ENCODE measurements at places on chromosomes 3 and 15.

DNA sequence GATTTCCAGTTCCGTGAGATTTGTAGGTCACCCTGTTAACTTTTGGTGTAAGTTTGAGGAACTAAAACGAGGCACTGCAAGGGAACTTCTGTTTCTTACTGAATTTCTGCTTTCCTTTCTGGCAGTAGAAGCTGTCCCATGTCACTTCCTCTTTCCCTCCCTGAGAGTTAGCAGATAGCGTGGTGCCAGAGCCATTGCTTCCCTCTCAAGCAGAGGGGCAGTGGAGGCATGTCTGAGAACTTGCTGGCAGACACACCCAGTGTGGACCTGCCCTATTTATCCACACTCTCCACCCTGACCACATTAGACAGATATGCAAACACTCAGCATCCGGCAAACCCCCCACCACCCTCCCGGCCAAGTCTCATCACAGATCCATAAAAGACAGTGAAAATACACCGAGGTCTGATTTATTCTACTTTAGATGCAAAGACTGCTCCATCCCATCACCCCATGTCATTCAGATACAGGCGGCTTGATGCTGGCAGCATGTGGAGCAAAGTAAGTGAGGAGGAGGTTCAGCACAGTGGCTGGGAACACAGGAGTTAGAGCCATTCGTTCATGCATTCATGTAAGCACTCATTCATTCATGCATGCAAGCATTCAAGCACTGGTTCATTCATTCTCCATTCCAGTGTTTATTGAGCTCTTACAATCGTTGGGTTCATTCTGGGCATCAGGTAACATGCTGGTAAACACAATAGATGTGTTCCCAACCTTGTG is 324.7 kb downstream of the SHQ1 start:
- H3K36me3 ChIP-seq = no peaks in the 10 kb centered on the region
- peak overlapping the region; percentile 75 for H3K4me3 ChIP-seq
- DNase-seq = peak; percentile 61
- no peaks in the 10 kb centered on the region for H3K27me3 ChIP-seq

DNA sequence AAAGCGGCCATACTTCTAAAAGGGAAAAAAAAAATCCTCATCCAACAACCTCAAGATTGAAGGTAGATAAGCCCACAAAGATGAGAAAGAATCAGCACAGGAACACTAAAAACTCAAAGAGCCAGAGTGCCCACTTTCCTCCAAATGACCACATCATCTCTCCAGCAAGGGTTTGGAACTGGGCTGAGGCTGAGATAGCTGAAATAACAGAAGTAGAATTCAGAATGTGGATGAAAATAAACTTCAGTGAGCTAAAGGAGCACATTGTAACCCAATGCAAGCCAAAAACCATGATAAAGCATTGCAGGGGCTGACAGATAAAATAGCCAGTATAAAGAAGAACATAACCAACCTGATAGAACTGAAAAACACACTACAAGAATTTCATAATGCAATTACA is 158.7 kb upstream of the UBE2E2 start:
- no peaks in the 10 kb centered on the region for H3K27me3 ChIP-seq
- H3K4me1 ChIP-seq = no peaks in the 10 kb centered on the region
- H3K27ac ChIP-seq = no peak overlapping the region
- H3K4me3 ChIP-seq = no peak overlapping the region

GRCh38 chr3:68315546-68315945 is 616.8 kb downstream of the TAFA4 start:
- no peak overlapping the region for H3K4me3 ChIP-seq
- no peaks in the 10 kb centered on the region for H3K4me1 ChIP-seq
- H3K36me3 ChIP-seq = no peaks in the 10 kb centered on the region
- no peaks in the 10 kb centered on the region for H3K27me3 ChIP-seq

DNA sequence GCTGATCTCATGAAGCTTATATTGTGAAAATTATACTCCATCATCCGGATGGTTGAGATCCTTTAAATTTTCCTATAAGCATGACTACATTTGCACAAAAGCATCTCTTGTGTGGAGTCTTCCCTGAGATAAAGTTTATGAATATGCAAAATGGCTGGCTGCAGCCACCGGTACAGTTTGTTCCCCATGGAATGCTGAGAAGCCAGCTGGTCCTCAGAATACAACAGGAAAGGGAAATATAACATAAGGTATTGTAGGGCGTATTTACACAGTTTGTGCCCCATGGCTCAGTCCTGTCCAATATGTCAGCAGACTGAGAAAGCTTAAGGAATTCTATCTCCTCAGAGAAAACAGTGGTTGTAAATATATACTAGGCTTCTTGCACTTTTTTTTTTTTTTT is 468.6 kb downstream of the CNTN6 start:
- no peaks in the 10 kb centered on the region for H3K4me1 ChIP-seq
- H3K4me3 ChIP-seq = no peak overlapping the region
- no peak overlapping the region for H3K27ac ChIP-seq
- no peaks in the 10 kb centered on the region for H3K27me3 ChIP-seq
- no peaks in the 10 kb centered on the region for H3K36me3 ChIP-seq

DNA sequence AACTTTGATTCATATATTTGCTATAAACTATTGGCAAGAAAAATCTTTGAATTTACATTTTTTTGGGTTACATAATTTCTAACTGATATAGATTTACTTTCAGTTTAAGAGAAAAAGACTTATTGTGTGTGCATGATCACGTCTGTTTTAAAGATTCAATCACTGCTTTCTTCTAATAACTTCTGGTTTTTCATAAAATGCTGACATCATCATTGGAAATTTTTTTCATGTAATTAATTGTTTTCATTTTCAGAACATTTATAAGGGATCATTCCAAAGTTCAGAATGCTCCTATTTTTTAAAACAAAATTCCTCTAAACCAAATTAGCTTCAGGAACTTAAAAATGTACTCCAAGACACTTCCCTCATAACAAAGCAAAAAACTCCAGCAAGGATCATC is 500.7 kb upstream of the GBE1 start:
- H3K4me1 ChIP-seq = no peaks in the 10 kb centered on the region
- no peak overlapping the region for H3K4me3 ChIP-seq

- no peak overlapping the region for H3K27ac ChIP-seq
- H3K36me3 ChIP-seq = peaks cover 22% of the 10 kb centered on the region
- H3K4me1 ChIP-seq = peaks cover 6% of the 10 kb centered on the region
- DNase-seq = no peak
- H3K4me3 ChIP-seq = no peak overlapping the region
Observed at GRCh38 chr15:57640930-57641682, 49.4 kb downstream of the MYZAP start.

DNA sequence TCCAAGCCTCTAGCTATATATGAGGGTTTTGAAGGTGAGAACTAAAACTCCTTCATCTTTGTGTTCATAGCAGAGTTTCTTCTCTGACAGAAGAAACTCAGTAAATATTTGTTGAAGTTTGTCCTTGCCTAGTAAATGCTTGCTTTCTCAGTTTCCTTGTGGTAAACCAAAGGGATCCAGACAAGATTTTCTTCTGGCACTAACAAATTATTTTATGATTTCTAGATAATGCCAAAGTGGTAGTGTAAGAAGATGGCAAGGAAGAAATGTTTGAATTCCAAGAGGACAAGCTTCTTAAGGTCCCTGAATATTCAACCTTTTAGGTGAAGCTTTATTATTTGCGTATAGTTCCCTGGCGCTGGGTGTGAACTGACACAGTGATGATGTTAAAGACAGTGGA is 14.4 kb downstream of the ARIH1 start:
- H3K4me3 ChIP-seq = no peak overlapping the region
- no peak for DNase-seq
- peaks cover 49% of the 10 kb centered on the region for H3K4me1 ChIP-seq
- H3K36me3 ChIP-seq = peaks cover 12% of the 10 kb centered on the region
- no peaks in the 10 kb centered on the region for H3K27me3 ChIP-seq
- no peak overlapping the region for H3K27ac ChIP-seq

GRCh38 chr15:47820747-47821319 is 103.5 kb downstream of the SEMA6D start:
- peaks cover 2% of the 10 kb centered on the region for H3K4me1 ChIP-seq
- no peak overlapping the region for H3K27ac ChIP-seq
- no peak overlapping the region for H3K4me3 ChIP-seq
- DNase-seq = no peak

DNA sequence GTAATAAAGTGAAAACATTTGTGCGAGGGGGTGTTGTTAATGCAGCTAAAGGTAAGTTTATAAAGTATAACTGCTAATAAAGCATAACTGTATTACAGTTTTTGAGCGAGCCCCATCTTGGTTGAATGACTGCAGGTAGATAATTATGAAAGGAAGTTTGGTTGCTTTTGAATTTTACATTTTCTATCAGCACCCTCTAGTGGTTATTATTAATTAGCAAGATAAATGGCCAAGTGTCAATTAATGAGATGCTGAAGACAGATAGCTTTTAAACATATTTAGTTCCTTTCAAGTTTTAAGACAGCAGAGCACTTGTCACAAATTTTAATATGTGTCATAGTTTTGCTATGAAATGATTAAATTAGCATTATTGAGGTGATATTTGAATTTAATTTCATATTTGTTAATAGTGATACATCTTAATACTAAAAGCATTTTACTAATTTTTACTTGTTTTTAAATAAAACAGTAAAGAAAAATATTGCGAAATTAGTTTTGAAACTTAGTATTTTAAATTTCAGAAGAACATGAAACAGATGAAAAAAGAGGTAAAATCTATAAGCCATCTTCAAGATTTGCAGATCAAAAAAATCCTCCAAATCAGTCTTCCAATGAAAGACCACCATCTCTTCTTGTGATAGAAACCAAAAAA is 15.1 kb downstream of the U2SURP start:
- H3K27me3 ChIP-seq = no peaks in the 10 kb centered on the region
- no peak for DNase-seq
- H3K27ac ChIP-seq = no peak overlapping the region
- H3K4me3 ChIP-seq = no peak overlapping the region
- peaks cover 34% of the 10 kb centered on the region for H3K36me3 ChIP-seq

- peaks cover 2% of the 10 kb centered on the region for H3K36me3 ChIP-seq
- H3K27ac ChIP-seq = peak overlapping the region; percentile 87
- DNase-seq = no peak
- peak overlapping the region; percentile 60 for H3K4me3 ChIP-seq
- H3K4me1 ChIP-seq = peaks cover 54% of the 10 kb centered on the region
Observed at GRCh38 chr15:63501256-63502089, 2.9 kb upstream of the USP3 start.

- peaks cover 5% of the 10 kb centered on the region for H3K4me1 ChIP-seq
- no peak overlapping the region for H3K4me3 ChIP-seq
- H3K27ac ChIP-seq = no peak overlapping the region
- no peaks in the 10 kb centered on the region for H3K36me3 ChIP-seq
- no peak for DNase-seq
Observed at GRCh38 chr3:151398895-151399294, 14.3 kb upstream of the P2RY12 start.

- peaks cover 11% of the 10 kb centered on the region for H3K27me3 ChIP-seq
- peaks cover 2% of the 10 kb centered on the region for H3K4me1 ChIP-seq
- no peak for DNase-seq
- H3K36me3 ChIP-seq = no peaks in the 10 kb centered on the region
- no peak overlapping the region for H3K4me3 ChIP-seq
Observed at GRCh38 chr3:138180375-138181029, 5.8 kb upstream of the DBR1 start.

DNA sequence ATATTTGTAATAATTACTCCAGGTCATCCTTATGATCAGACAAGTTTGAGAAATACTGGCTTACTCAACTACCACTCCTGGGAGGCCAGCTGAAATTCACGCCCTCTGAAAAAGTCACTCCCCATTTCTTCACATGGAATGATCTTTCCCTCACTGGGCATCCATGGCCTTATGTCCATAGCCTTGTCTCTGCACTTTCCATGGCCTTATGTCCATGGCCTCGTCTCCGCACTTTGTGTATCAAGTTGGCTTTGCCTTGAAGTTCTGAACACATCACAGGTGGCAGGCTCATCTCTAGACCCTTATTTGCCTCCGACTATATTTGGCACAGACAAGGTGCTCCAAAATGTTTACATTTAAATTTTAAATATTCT is 58.1 kb upstream of the HACD2 start:
- no peaks in the 10 kb centered on the region for H3K27me3 ChIP-seq
- DNase-seq = no peak
- peaks cover 3% of the 10 kb centered on the region for H3K4me1 ChIP-seq
- H3K4me3 ChIP-seq = no peak overlapping the region
- peaks cover 2% of the 10 kb centered on the region for H3K36me3 ChIP-seq

DNA sequence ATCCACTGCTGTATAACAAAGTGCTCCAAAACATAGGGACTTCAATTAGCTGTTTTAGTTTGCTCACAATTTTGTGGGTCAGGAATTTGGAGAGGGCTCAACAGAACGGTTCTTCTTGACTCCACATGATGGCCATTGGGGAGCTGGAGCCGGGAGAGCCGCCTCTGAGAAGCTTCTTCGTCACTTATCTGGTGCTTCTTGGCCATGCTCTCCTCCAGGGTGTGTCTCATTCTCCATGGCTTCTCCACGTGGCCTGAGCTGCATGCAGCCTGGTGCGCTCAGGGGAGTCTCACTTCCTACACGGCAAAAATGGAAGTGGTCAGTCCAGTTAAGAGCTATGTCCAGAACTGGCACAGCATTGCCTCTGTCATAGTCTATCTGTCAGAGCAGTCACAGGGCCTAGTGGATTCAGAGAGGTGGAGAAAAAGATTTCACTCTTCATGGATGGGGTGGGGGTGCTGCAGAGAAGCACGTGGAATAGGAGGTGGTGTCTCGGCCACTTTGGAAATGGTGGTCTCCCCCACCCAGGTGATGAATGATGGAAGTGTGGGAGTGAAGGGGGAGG is 26.3 kb upstream of the PRR23E start:
- H3K27ac ChIP-seq = no peak overlapping the region
- H3K4me1 ChIP-seq = no peaks in the 10 kb centered on the region
- no peak for DNase-seq
- peaks cover 13% of the 10 kb centered on the region for H3K27me3 ChIP-seq
- H3K36me3 ChIP-seq = no peaks in the 10 kb centered on the region
- H3K4me3 ChIP-seq = no peak overlapping the region
